ENCODE measurements at places on chromosomes 2 and 18. TPM values are rescaled to one million over a fixed set of nuclear protein-coding genes. Genes with fewer than 3 reads are reported as not detected.

- H3K27ac ChIP-seq, result no peak overlapping the region
- peaks cover 80% of the 10 kb centered on the region for H3K27me3 ChIP-seq
- H3K36me3 ChIP-seq, result no peaks in the 10 kb centered on the region
- no peak overlapping the region for H3K4me3 ChIP-seq
- H3K4me1 ChIP-seq, result no peaks in the 10 kb centered on the region
Observed at GRCh38 chr2:71689968-71690834, 236.8 kb downstream of the DYSF start.

The RND3 gene
- 0.51 TPM for total RNA-seq

The AQP12B gene
- not detected for total RNA-seq

- DNase-seq, result no peak
- no peak overlapping the region for H3K27ac ChIP-seq
- H3K36me3 ChIP-seq, result no peaks in the 10 kb centered on the region
- H3K4me1 ChIP-seq, result no peaks in the 10 kb centered on the region
Observed at GRCh38 chr2:203527719-203528118, 7.4 kb downstream of the RAPH1 start.

- peaks cover 2% of the 10 kb centered on the region for H3K4me1 ChIP-seq
- no peaks in the 10 kb centered on the region for H3K36me3 ChIP-seq
- no peak for DNase-seq
- no peak overlapping the region for H3K27ac ChIP-seq
- H3K4me3 ChIP-seq, result no peak overlapping the region
Observed at GRCh38 chr2:240431661-240432424, 3.6 kb upstream of the GPC1 start.

DNA sequence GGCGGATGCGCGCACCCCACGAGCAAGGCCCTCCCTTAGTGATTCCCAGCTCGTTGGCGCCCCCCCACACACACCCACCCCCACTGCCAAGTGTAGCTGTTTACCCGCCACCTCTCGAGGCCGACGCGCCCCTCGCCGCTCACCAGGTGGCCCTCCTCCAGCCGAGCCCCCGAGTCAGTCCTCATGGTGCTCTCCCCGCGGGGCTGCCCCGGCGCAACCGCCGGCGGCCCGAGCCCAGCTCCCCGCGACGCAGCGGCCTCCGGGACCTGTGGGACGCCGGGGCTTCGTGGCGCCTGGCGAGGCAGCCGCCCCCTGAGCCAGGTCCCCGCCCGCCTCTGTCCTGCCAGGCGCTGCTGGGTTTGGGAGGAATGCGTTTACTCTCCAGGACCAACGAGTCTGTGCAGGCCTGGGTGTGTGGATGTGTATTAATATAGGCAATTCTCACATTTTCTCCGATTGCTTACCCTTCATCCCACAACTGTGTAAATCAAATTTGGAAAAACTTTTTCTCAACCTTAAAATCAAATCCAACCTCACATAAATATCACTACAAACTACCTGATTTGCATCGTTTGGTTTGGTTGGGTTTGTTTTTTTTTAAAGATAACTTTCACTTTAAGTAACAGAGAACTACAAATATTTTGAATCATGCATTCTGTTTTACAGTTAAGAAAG is at the start of gene TMEM237:
TMEM237 (minus strand) TSS at position 288 of the 675 bp plus-strand sequence; CDS start at position 185, 103 bp downstream.
- H3K36me3 ChIP-seq, result peaks cover 7% of the 10 kb centered on the region
- DNase-seq, result peak; percentile 56
- peak within 1 kb of the TSS; percentile 63 for H3K27ac ChIP-seq
- H3K4me3 ChIP-seq, result peak within 1 kb of the TSS; percentile 67
- H3K27me3 ChIP-seq, result no peaks in the 10 kb centered on the region

The RAB12 gene
- 18.8 TPM for total RNA-seq

The KCNS3 gene
- 0.25 TPM for total RNA-seq

GRCh38 chr2:95374921-95375471 is 27.5 kb upstream of the FAHD2A start:
- peaks cover 67% of the 10 kb centered on the region for H3K27me3 ChIP-seq
- H3K36me3 ChIP-seq, result no peaks in the 10 kb centered on the region
- no peak overlapping the region for H3K27ac ChIP-seq
- no peaks in the 10 kb centered on the region for H3K4me1 ChIP-seq

The DSC3 gene
- total RNA-seq, result 0.40 TPM

The NPHP1 gene
- total RNA-seq, result not detected

- no peak overlapping the region for H3K4me3 ChIP-seq
- no peaks in the 10 kb centered on the region for H3K27me3 ChIP-seq
- DNase-seq, result no peak
- 0 out of 3 replicates have a peak, but pooled peaks cover 3% of the 10 kb centered on the region for H3K36me3 ChIP-seq
- no peak overlapping the region for H3K27ac ChIP-seq
Observed at GRCh38 chr2:10559634-10560224, 111.6 kb upstream of the ODC1 start.

- H3K27me3 ChIP-seq, result no peaks in the 10 kb centered on the region
- no peaks in the 10 kb centered on the region for H3K36me3 ChIP-seq
- no peak overlapping the region for H3K4me3 ChIP-seq
Observed at GRCh38 chr2:96775160-96775559, 14.5 kb downstream of the CNNM4 start.

The DOK6 gene
- not detected for total RNA-seq

- H3K36me3 ChIP-seq, result no peaks in the 10 kb centered on the region
- H3K27me3 ChIP-seq, result no peaks in the 10 kb centered on the region
- no peak for DNase-seq
Observed at GRCh38 chr2:25215948-25216679, 47.7 kb upstream of the POMC start.

DNA sequence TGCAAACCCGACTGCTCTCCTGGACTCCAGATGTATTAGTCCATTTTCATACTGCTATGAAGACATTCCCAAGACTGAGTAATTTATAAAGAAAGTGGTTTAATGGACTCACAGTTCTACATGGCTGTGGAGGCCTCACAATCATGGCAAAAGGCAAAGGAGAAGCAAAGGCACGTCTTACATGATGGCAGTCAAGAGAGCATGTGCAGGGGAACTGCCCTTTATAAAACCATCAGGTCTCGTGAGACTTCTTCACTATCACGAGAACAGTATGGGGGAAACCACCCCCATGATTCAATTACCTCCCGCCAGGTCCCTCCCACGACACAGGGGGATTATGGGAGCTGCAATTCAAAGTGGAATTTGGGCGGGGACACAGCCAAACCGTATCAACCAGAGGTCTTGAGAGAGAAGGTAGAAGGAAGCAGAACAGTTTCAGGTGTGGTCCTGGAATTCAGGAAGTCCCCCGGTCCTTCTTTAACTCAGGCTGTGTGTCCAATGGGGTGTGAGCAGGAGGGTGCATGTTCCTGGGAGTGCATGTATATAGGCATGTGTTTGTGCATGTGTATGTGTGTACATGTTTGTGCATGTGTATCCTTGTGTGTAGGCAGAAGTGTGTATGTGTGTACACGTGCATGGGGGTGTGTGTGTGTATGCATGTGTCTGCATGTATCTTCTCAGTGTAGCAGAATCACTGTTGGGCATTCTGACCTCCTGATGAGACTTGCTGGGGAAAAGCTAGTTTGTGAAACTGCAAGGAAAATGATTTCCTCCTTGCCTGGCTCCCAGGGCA is 46.2 kb downstream of the GREB1 start:
- peaks cover 12% of the 10 kb centered on the region for H3K4me1 ChIP-seq
- H3K36me3 ChIP-seq, result no peaks in the 10 kb centered on the region
- DNase-seq, result no peak
- H3K4me3 ChIP-seq, result no peak overlapping the region
